ENCODE measurements at places on chromosomes 4 and X.

GRCh38 chr4:38724475-38724808, 58.3 kb downstream of the TLR10 start:
- DNase-seq: no peak

DNA sequence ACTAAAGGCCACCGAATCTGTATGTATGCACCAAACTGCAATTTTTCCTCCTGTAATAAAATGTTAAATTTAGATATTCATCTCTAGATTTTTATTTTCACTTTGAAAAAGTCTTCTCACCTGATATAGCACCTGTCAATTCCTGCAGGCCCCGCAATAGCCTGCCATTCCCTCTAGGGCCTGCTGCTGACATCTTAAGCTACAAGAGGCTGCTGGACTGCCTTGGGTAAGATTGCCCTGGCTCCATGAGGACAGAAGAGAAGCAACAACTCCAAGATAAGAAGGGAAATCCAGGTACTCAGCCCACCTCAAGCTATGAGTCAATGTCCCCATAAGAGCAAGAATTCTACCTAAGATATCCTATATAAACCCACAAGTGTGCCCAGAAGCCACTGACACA, 230.2 kb upstream of the AGTR2 start:
- DNase-seq: no peak

DNA sequence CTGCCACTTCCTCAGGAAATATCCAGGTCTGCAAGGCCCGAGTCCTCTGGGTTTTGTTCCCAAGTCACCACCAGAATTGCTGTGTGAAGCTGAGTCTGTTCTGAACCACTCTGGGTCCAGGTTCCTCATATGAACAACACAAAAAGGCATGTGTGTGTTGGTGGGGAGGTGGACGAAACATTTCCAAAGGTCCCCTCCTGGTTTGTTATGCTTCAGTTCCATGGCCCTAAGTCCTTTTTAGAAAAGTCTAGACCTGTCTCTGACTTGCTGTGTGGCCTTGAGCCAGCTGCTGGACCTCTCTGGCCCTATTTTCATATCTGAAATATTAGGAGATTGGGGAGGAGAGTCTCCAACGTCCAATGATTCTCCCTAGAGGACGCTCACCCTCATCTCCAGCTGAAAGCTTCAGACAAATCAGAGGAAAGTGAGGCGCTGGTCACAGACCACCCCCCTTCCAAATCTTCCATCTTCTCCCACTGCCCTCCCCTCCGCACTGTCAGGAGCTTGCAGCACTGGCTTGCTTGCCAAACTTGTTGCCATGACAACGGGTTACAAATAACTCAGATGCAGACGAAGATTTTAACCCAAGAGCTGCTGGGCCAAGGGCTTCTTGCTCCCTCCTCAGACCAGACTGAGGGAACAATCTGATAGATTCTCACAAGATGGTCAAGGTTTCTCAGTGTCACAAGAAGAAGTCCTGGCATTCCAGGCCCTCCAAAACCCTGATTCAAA, 64.5 kb downstream of the SMC1A start:
- no peak for DNase-seq

- no peak for DNase-seq
Observed at GRCh38 chrX:149982310-149982709, 44.0 kb upstream of the EOLA2 start.

DNA sequence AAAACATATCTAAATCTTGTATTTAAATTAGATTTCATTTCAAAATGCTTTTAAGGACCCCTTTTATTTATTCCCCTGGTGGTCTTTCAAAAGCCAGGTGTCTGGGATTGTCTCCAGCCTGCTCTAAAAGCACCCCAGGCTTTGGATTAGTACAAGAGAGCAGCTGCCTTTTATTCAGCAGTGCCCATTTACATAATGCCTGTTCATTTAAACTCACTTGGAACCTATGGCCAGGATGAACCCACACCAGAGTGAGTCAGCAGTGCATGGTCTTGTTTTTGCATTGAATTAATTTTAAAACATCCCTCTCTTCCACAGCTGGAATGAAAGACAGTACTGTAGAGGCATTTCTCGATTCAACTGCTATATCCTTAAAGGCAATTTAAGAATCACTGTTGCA, 64.1 kb upstream of the TENM3 start:
- DNase-seq: no peak

DNA sequence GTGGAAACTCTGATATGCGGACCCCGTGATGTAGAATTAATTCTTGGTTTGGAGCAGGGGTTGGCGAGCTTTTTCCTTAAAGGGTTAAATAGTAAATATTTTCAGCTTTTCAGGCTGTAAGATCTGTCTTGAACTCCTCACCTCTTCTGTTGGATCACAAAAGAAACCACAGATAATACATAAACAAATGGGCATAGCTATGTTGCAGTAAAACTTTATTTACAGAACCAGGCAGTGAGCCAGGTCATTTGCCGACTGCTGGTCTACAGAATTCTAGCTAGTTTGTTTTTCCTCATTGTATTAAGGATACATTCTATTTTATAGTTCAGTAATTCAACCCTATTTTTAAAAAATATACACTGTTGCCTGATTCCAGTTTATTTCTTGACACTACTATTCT, 116.6 kb downstream of the PAPSS1 start:
- DNase-seq: no peak

DNA sequence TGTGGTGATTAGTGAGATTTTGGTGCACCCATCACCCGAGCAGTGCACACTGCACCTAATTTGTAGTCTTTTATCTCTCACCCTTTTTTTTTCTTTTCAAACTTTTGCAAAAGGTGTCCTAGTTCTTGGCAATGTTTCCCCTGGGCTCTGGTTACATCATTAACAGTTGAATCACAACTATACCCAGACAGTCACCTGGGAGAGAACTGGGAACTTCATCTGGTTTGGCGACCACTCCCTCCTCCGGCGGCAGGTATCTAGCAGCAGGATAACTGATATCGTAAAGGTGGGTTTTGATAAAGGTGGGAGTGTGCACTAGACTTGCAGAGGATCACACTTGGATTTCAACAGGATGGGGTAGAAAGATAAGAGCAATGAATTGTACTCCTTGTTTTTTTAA, 140.5 kb downstream of the CHIC2 start:
- DNase-seq: no peak

GRCh38 chr4:153651116-153651515, 33.0 kb upstream of the TLR2 start:
- DNase-seq: no peak

DNA sequence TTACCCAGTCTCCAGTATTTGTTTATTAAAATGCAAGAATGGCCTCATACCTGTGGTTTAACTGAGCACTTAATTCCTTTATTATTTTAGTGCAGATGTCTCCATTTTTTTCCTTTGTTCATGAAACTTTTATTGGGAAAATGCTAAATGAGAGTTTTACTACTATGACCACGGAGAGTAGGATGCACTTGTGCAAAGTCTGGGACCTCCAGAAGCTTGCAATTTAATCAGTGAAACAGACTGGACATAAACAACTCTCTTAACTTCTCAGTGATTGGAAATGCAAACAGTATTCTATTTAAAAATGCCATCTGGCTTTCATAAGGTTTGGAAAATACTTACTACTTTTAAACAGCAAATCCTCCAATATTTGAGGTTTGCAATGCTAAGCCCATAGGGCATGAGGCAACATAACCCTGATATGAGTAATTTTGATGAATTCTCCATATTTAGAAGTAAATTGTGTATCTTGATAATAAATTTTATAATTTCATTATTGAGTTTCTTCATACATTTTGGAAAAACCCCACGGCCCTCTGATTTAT, 718.7 kb upstream of the MAGEB2 start:
- no peak for DNase-seq

GRCh38 chr4:5960252-5960880, 57.9 kb downstream of the C4orf50 start:
- no peak for DNase-seq

- no peak for DNase-seq
Observed at GRCh38 chr4:82839624-82840023, 41.0 kb upstream of the SCD5 start.

DNA sequence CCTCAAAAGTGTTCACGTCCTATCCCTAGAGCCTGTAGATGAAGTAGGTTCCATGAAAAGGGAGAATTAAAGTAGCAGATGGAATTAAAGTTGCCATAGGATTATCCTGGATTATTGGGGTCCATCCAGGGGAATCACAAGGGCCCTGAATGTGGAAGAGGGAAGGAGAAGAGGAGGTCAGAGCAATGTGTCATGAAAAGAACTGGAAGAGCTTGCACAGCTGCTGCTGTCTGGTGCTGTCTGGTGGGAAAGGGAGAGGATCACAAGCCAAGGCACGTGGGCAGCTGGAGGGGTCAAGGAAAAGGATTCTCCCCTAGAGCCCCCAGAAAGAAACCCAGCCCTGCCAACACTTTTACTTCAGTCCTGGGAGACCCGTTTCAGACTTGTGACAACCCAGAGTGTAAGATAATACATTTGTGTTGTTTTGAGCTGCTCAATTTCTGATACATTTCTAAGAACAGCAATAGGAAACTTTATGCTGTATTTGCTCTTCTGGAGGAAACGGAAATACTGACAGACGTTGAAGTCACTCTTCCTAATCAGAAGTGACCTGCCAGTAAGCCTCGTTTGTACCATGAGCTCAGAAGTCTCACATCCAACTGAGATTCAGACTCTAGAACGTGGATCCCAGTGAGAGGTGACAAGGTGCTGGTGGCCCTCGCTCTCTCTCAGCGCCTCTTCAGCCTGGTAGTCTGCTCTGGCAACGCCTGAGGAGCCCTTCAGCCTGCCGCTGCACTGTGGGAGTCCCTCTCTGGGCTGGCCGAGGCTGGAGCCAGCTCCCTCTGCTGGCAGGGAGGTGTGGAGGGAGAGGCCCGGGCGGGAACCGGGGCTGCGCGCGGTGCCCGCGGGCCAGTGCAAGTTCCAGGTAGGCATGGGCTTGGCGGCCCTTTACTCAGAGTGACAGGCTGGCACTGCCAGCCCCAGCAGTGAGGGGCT, 34.7 kb upstream of the ENPP6 start:
- no peak for DNase-seq

- no peak for DNase-seq
Observed at GRCh38 chr4:126572264-126572663, 1060.5 kb upstream of the INTU start.

GRCh38 chr4:127631420-127631819, 1.3 kb upstream of the INTU start:
- no peak for DNase-seq

DNA sequence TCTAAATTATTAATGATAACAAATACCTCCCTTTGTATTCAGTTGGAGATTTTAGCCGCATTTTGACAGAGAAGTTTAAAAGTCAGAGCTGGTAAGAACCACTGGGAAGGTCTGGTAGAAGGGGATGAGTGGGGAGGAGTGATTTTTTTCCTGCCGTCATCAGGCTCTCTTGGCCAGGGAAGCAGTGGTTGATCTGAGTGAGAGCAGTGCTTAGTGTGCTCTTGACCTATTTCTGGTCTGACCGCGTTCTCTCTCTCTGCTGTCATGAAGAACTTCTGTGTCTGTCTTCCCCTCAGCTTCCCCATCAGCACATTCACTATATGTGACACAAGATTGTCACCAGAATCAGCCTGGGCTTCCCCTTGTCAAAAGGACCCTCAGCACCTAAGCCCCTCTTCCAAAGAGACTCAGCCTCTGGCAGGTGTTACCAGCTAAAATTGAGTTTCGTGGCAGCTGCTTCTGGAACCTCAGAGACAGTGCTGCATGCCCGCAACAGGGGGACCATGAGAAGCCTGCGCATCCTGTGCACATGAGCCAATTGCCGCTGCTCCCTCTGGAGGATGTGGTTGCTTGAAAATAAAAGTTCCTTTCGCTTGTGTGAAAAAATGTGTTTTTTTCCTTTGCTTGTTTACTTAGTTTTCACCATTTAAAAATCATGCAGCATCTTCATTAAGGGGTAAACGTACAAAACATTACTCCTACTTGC, 268.9 kb downstream of the C4orf33 start:
- peak; percentile 3 for DNase-seq

DNA sequence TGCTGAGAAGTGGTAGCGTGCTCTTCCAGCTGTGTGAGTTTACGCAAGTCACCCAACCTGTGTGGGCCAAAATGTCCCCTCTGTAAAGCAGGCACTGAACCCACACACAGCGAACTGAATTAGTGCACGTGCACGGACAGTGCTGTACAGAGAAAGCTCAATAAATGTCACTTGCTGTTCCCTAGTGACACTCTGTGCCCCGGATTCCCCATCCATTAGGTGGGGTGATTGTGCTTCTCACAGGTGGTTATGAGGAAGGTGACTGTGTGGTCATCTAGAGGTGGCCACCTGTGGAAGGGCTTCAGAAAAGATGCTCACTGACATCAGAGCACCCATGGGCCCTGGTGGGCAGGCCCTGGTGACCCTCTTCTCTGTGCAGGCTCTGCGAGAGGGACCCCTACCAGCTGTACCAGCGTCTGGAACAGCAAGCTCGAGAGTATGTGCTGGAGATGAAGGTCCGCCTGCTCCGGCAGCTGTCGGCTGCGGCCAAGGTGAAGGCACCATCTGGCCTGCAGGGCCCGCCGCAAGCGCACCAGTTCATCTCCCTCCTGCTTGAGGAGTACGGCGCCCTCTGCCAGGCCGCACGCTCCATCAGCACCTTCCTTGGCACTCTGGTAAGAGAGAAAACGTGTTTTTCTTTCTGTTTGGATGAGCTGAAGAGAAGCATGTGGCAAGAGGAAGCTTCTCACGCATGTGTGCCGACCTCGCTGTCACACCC, 94.3 kb downstream of the FAM193A start:
- DNase-seq: no peak

GRCh38 chr4:83639849-83640493, 104.1 kb downstream of the GPAT3 start:
- peak; percentile 62 for DNase-seq

DNA sequence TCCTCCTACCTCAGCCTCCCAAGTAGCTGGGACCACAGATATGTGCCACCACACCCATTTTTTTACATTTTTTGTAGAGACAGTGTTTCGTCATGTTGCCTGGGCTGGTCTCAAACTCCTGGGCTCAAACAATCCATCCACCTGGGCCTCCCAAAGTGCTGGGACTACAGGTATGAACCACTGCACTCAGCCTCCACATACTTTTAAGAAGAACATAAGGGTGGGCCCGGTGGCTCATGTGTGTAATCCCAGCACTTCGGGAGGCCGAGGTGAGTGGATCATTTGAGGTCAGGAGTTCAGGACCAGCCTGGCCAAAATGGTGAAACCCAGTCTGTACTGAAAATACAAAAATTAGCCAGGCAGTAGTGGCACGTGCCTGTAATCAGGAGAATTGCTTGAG, 51.5 kb upstream of the MXD4 start:
- DNase-seq: no peak

- no peak for DNase-seq
Observed at GRCh38 chrX:55167124-55167803, 52.9 kb upstream of the PAGE5 start.

- no peak for DNase-seq
Observed at GRCh38 chr4:58649226-58649625, 1539.0 kb upstream of the IGFBP7 start.

- no peak for DNase-seq
Observed at GRCh38 chr4:159497936-159498335, 395.1 kb downstream of the RAPGEF2 start.

DNA sequence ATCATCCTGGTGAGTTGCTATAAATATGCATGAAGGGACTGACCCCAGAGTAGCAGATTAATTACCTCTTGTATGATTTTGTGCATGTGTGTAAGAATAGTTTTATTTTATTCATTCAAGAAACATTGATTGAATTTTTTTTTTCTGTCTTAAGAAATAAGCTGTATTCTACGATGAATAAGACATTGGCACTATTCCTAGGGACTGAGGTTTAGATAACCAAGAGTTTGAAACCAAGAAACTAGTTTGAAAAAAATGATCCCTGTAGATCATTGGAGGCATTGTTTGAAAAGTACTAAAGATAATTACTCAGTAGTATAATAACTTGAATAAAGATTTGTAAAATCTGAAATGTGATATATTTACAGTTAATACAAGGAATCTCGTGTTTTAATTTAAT, 1086.9 kb downstream of the PCDH7 start:
- no peak for DNase-seq

GRCh38 chr4:133316909-133317308, 167.8 kb downstream of the PCDH10 start:
- DNase-seq: no peak

All from CD4-positive, alpha-beta T cell treated with Interleukin-6 at 100 ng/mL for 8 hours (primary cell).